ENCODE measurements at places on chromosomes 7 and 10.
A peak's percentile ranks its signal among the peaks of the same experiment; 100 is the strongest.

DNA sequence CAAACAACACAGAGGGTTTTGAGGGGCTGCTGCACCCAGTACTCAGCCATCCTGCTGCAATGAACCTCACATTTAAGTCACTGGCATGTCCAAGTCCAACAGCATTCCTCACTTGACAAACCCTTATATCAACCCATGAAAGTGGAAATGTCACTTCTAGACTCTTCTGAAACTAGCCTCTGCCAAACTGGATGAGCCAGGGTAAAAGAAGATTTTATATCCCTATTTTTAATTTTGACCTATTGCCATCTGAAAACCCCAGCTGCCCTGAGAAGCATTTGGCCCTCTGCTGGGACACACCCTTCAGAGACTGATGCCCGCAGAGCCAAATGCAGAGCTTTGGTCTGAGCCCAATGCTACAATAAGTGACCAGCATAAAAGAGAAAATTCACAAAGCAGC is 201.1 kb downstream of the ANK3 start:
- no peak for DNase-seq

GRCh38 chr7:48193421-48193820 is 22.2 kb downstream of the ABCA13 start:
- DNase-seq: no peak

- no peak for DNase-seq
Measured at GRCh38 chr10:33494694-33495265, 160.3 kb upstream of the NRP1 start.

- no peak for DNase-seq
Measured at GRCh38 chr10:29636178-29636577, 1.4 kb upstream of the SVIL start.

- DNase-seq: no peak
Measured at GRCh38 chr10:123666318-123667236, at the start of gene GPR26. Gene GPR26 (plus strand): TSS chr10:123666355. CDS start chr10:123666408, 53 bp downstream.

DNA sequence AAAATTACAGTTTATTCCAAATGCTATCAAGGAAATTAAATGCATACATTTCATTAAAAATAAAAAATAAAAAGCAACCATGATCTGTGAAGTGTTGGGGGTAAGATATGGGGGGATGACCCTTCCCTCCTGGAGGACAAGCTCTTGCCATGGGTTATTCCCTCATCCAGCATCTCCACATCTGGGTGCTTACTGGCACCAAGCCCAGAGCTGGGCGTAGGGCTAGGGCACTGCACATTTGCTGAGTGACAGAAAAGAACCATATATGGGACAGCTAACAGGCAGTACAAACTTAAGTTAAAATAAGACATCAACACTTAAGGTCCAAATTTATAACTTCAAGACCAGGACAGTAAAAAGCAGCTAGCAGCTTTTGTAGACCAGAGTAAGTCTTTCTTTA is 10.2 kb downstream of the CCDC6 start:
- DNase-seq: no peak

DNA sequence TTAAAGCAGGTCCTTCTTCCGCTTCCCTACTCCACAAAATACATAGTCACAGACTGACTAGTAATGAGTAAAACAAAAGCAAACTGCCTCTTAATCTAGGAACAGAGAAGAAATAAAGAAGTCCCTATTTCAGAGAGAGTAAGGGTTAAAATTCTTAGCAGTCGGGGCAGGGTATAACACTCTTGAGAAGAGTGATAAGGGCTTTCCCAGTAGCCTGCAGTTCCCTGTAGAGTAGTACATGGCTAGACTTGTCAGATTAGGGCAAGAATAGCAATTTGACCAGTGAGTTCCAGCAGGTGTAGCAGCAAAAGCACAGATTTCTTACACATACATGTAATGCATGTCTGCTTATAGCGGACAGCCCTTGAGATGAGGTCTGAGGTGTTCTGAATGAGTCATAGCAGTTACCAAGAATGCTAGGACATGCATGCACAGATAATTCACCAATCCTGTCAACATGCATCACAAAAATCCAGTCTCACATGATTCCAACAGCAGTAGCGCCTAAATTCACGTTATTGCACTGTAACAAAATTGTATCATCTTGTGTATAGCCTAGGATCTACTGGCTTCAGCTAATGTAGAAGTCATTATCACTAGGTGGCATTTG is 40.7 kb downstream of the BTRC start:
- DNase-seq: no peak

GRCh38 chr10:80694930-80695329 is 157.2 kb downstream of the SH2D4B start:
- DNase-seq: no peak

DNA sequence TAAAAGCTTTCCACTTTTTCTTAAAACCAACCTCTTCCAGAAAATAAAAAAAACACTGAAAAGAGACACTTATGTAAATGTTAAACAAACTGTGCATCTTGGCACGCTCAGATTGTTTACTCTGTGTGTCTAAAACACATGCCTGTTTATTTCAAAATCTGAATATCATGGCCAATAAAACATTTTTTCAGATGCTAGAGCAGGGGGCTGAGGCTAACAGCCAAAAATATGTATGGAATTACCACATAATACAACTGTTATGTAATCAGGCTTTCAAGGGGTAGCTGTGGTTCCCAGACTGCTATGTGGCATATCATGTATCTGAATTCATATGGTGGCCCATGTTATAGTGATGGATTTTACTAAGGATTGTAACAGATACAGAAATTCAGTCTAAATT is 130.4 kb downstream of the HIBADH start:
- DNase-seq: no peak

GRCh38 chr10:103678178-103678526 is 177.2 kb downstream of the SH3PXD2A start:
- DNase-seq: peak; percentile 87

DNA sequence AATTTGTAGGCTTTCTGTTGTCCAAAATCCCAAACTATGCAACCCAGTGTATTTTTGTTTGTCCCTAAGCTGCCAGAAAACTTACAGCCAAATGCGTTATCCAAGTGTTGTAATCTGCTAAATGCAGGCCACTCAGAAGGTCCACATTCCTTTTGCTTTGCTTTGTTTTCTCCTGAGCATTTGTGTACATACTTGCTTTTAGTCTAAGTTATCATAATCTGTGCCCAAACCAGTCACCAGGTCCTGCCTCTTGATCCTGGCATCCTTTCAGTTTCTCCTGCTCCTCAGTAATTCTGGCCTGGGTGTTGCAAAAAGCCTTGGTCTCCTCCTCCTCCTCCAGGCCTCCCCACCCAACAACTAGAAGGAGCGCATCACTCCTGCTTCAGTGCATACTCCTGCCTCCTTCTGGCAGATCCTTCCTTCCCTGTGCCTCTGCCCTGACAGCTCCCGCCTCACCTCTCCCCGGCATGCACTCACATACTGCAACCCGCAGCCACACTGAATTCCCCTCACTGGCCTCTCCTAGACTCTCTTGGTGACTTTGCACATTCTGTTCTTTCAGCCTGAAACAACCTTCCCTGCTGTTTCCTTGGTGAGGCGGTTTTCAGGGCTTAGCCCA is 2.3 kb downstream of the DENND2A start:
- no peak for DNase-seq

DNA sequence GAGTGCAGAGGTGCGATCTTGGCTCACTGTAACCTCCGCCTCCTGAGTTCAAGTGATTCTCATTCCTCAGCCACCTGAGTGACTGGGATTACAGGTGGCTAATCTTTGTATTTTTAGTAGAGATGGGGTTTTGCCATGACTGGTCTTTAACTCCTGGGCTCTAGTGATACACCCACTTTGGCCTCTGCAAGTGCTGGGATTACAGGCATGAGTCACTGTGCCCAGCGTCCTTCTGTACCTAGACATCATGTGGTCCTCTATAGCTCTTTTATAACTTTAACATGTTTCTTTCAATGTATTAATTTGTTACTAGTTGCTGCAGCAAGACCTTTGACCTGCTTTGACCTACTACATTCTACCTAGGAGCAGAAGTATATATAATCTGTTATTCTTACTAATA is 38.7 kb upstream of the BICC1 start:
- no peak for DNase-seq

DNA sequence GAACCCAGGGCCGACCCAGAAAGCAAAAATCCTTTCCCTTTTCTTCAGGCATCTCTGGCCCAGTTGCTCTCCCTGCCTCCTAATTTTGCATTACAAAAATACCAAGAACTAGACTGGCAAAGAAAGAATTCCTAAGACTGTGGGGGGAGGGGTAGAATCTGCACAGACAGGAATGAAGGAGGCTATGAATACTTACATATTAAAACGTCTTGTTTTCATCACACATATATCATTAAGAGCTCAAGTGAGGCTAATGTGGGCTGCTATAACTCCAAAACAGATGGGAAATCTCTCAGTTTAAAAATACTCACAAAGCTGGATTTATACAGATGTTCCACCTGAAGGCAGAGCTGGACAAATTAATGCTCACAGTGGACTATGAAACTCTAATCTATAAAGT is 29.2 kb upstream of the MKX start:
- no peak for DNase-seq

DNA sequence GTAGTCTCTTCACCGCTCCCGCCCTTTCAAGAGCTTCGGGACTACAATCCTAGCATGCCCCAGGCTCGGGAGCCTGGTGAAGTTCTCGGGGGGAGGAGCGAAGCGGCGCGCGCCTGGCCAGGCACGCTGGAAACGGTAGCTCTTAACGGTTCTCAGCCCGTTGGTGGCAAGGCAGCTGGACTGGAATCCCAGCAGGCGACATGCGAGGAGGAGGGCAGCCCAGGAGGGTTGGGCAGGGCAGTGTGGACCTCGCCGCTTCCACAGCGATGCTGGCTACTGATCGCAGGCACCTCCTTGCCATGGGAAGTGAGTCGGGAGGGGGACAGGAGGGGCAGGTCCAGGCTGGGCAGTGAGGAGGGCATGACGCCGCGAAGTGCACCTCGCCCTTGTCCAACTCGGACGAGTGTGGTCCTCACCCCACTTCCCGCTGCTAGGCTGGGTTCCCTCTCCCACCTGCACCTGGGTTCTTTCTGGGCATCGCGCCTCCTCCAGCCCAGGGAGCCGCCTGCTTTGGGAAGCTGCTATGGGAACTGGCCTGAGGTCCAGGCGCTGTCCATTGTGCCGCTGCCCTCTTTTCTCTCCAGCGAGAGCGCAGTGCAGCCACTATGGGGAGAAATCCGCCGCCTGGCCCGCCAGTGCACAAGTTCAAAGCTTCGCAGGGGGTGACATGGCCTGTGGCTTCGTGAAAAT is 367.8 kb upstream of the NUPR2 start:
- DNase-seq: no peak

GRCh38 chr10:4131407-4132215 is 346.6 kb upstream of the KLF6 start:
- DNase-seq: no peak

DNA sequence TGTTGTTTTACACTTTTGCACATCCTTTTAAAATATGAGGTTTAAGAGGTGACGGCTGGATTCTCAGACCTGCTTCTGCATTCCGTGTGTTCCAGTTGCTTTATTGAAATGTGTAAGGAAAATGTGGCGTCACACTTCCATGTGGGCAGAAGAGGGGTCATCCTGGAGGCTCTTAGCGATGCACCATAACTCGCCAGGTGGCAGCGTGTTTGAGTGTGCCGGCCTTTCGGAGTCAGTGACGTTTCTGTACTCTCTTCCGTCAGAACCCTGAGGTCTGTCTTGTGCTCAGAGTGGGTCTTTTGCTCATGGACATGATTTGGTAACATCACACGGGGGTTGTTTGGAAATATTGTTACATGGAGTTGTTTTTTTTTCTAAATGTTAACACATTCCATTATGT is 9.1 kb downstream of the PPP2R2D start:
- DNase-seq: no peak

DNA sequence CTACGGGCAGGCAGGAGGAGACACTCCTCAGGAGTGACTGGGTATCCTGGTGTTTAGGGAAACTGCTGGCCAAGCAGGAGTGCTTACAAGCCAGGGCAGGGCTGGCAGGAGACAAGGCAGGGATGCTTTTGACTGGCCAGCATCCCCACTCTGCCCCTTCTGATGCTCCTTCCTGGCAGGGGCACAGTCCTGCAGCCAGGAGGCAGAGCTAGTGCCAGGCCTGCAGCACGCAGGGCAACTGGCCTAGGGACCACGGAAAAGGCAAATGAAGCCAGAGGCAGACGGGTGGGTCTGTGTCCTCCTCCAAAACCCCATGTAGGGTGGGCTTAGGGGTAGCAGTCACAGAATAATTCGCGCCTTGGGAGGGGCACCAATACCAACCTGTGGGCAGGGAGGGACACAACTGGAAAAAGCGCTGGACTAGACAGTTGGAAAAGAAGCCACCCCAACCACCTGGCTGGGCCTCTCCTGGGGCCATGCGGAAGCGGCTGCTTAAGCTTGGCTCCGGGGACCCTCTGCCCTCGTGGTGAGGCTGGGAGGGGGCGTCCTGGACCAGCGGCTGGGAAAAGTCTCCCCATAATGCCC is 4.8 kb downstream of the IMPDH1 start:
- no peak for DNase-seq

GRCh38 chr7:30862995-30863705 is 48.5 kb upstream of the AQP1 start:
- no peak for DNase-seq

DNA sequence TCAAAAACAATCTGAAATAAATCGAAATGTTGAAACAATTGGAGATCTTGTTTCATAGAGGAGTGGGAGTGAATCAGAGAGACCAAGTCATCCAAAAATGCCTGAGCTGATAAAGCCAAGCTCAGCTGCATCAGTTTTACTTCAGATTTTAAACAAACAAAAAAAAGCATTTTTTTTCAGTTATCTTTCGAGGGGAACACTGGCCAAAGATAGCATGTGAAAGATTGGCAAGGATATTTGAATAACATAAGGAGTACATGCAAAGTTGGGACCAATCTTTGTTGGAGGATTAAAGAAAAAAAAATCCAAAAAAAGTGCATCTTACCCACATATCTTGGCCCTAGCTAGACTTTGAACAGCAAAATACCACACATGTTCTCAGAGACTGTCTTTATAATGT is 47.2 kb downstream of the RHOBTB1 start:
- no peak for DNase-seq

- no peak for DNase-seq
Measured at GRCh38 chr10:21100871-21101514, 203.9 kb upstream of the NEBL start.

GRCh38 chr10:126459878-126460481 is 71.7 kb upstream of the ADAM12 start:
- peak; percentile 2 for DNase-seq

DNA sequence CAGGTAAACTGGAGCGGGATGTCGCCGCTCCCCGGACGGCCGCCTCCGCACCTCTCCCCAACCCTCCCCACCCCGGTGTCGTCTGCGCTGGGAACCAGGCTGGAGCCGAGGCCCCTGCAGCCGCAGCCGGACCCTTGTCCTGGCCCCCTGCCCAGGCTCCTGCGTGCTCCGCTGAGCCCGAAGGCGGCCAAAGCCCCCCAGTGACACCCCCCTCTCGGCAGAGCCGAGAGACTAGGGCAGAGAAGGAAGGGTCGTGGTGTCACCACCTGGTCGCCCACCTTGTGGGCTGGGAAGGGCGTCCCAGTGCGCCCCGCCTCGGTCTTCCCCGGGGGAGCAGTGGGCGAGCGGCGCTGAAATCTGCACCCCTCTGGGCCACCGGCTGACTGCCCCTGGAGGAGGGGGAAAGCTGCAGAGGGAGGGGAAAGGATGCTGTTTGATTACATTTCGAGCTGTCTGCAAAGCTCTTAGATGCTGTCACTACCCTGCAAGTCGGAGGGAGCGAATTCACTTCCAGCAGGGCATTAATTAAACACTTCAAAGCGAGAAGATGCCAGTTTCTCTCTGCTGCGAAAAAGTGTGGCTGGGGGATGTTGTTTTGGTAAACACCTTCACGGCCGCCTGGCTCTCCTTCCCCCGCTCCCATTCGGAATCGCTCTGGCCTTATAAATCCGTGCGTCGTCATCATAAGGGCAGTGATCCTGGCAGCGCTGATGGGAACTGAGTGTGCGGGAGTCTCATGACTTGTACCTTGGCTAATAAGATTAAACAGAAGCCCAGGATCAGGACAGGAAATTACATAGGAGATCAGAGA is 622 bp downstream of the DYNC1I1 start:
- no peak for DNase-seq

GRCh38 chr10:95406651-95407280 is 116.0 kb upstream of the PDLIM1 start:
- DNase-seq: no peak
